ENCODE measurements at places on chromosomes 5 and 9. TPM values are rescaled to one million over a fixed set of nuclear protein-coding genes. Genes with fewer than 3 reads are reported as not detected.

Gene CD72
- 0.47 TPM for total RNA-seq

Gene PLEKHG4B
- 6.2 TPM for total RNA-seq

Gene PCDHB11
- 10.5 TPM for total RNA-seq

Gene LPAR1
- total RNA-seq: 26.4 TPM

Gene ZFP2
- total RNA-seq: 9.4 TPM

GRCh38 chr5:155885199-155885598 lies 441.8 kb upstream of the SGCD start:
- DNase-seq: no peak

DNA sequence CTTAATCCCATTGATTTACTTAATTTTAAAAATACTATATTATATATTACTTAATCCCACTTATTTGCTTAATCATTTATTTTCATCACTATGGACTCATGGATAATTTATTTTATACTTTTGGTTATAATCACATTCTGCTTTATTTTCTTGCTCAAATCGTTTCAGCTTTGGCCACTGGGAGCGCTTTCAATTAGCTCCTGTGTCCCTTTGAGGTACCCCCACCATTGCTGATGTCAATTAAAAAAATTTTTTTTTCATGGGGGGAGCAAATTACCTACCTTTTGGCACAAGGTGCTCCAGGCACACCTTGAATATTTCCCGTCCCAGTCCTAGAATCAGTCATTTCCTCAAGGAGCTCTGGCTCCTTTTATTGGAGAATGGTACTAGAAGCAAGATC lies 1.4 kb upstream of the TRIO start:
- no peak for DNase-seq

GRCh38 chr5:179304871-179305270 lies 40.4 kb downstream of the ADAMTS2 start:
- no peak for DNase-seq

DNA sequence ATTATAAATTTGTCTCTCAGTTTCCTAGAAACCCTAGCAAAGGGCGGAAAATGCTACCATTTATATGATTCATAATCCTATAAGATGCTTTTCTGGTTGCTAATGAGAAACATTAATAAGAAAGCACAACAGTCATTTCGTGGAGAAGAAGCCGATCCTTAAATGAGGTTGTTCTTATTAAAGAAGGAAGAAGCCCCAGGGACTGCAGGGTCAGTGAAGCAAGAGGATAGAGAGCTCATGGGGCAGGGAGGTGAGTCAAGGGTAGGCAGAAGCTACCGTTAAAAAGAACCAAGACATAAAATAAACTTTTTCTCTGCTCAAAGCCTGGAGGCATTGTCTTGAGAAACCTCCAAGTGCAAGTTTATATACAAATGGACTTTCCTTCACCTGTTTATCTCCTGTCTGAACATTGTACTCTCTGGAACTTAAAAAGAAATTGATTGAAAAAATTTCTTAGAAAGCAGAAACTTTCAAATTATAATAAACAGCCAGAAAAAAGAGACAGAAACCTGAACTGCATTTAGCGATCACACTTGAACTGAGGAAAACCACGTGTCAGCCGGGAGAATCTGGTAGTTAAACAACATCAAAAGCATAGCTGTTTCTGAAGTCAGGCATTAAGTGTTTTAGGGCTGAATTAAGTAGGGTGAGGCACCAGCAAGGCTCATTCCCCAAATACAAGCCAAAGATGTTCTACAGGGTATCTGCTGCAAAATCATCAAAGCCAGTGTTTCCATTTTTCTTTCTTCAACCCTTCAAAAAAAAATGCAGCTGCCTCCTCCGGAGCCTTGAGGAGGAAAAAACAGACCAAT lies 21.9 kb downstream of the HTR4 start:
- DNase-seq: no peak

GRCh38 chr9:86756576-86757381 lies 190.5 kb downstream of the GAS1 start:
- DNase-seq: no peak

- no peak for DNase-seq
Measured at GRCh38 chr9:111904026-111904425, 7.4 kb downstream of the UGCG start.

DNA sequence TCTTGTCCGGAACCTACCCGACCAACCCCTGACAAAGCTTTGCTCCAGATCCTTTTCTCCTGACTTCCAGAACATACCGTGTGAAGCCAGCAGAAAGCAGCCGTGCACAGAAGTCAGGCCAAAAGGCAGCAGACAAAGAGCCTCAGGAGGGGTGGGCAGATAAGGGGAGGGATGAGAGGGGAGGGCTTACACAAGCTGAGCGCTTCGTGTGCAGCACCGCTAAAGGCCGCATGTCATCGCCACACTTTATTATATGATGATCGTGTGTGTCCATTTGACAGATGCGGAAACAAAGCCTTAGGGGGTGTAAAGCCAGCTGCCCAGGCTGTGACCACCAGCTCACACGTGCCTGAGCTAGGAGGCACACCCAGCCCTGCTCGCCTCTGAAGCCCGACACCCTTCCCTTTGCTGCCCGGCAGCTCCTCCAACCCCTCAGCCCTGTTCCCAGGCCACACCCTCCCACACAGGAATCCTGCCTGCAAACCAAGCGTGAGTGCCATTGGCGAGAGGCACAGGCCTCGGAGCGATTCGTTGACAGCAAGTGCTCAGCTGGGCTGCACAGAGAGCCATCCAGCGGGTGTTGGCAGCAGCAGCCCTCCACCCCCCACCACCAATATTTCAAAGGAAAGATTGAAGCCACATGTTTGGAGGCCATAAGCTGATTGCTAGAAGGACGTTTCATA lies 170.5 kb upstream of the SMIM23 start:
- no peak for DNase-seq

GRCh38 chr9:755454-756381 lies 85.8 kb upstream of the DMRT1 start:
- DNase-seq: no peak

- DNase-seq: no peak
Measured at GRCh38 chr5:324736-325612, 3.5 kb downstream of the AHRR start.

DNA sequence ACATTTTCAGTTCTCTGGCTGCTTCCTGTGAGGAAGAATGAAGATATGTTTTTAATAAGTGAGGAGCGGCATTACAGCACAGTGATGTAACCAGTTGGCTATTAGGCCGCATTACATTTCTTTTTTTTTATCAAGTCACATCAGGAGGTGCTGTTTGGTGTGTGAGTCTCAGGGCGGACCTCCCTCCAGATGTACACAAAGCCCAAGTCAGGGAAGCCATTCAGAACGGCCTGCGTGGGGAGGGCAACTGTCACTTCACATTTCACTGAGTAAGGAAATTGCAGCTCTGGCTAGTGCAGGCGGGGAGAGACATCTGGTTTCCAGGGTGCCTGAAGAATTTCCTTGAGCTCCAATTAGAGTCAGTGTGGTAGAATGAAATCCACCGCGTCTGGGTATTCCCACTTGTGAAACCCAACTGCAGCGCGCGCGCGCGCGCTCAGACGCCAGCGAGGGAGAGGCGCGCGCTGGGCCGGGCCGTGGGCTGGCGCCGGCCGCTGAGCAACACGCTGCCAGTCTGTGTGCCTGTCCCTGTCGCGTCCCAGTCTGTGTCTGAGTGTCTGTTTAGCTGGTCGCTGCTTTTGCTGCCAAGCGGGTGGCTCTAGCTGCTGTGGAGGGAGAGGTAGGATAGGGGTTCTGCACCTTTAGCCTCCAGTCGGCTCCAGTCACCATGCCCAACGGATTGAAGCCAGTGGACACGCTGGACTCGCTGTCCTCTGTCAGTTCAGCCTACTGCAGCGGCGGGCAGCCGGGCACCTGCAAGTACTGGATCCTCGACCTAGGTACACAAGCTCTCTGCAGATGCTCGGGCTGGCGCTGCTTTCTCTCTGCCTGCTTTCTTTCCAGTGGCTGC lies 140.8 kb upstream of the OTULINL start:
- peak; percentile 75 for DNase-seq

DNA sequence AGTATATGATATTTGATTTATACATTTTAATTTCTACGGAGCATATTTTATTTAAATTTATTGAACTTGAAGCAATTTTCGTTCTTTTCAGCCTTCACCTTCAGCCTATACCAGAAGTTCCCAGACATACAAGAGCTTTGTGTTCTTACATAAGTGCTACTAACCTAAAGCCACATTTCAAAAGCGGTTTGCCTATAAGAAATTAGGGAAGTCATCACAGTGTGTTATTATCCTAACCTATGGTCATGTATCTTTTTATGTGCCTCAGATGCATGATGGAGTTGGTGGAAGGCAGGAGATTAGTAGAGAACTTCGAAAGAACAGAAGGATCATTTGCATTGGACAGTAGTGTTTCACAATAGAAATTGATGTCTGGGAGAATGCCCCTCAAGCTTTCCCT lies 3.1 kb downstream of the KIF2A start:
- no peak for DNase-seq

DNA sequence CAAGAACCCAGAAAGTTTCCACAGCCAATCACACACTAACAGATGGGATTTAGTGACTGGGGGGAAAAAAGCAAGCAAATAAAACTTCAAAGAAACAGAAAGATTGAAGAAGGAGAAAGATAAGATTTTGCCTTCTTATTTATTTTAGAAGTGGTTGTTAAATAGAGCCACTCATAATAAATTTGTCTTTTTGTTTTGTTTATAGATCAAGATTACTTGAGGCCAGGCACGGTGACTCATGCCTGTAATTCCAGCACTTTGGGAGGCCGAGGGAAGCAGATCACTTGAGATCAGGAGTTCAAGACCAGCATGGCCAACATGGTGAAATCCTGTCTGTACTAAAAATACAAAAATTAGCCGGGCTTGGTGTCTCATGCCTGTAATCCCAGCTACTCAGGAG lies 94.9 kb upstream of the RANBP3L start:
- no peak for DNase-seq

DNA sequence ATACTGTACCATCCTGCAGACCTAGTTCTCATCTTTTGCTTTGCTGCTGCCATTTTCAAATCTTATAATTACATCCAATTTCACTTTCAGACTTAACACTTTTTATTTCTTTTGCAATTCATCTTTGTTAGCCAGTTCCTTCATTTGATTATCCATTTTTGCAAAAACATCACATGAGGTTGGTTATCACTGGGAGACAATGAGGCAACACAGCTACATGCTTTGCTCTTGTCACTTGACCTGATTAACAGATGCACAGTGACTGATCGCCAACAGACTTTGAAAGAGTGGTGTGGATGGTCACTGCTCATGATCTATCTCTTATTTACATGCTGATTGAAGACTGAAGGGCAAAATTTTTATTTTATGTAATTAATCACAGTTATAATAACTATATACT lies 17.0 kb upstream of the RNF20 start:
- DNase-seq: no peak

GRCh38 chr9:129336601-129337331 lies 158.7 kb upstream of the IER5L start:
- DNase-seq: peak; percentile 63

GRCh38 chr5:102528600-102528999 lies 29.8 kb upstream of the SLCO6A1 start:
- DNase-seq: no peak

GRCh38 chr5:71912021-71912420 lies 192.9 kb downstream of the CARTPT start:
- no peak for DNase-seq

GRCh38 chr9:108859459-108860114 lies 2.5 kb upstream of the ACTL7A start:
- DNase-seq: no peak

DNA sequence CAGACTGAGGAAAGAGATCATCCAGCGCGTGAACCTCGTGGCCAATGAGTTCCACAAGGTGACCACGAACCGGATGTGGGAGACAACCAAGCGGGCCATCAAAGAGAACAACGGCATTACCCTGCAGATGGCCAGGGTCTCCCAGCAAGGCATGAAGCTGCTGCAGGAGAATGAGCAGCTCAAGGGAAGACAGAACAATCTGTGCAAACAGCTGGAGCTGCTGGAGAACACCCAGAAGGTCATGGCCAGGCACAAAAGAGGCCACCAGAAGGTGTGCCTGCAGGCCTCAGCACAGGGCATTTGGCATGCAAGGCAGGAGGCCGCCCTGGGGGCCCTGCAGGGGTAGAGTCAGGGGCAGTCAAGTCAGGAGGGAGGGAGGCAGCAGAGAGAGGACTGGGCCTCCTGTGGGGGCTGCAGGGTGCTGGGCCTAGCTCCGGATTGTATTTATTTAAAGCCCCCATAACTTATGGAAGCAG lies 4.2 kb downstream of the PTRH1 start:
- no peak for DNase-seq

- DNase-seq: no peak
Measured at GRCh38 chr9:127140181-127140580, 17.7 kb upstream of the ANGPTL2 start.

DNA sequence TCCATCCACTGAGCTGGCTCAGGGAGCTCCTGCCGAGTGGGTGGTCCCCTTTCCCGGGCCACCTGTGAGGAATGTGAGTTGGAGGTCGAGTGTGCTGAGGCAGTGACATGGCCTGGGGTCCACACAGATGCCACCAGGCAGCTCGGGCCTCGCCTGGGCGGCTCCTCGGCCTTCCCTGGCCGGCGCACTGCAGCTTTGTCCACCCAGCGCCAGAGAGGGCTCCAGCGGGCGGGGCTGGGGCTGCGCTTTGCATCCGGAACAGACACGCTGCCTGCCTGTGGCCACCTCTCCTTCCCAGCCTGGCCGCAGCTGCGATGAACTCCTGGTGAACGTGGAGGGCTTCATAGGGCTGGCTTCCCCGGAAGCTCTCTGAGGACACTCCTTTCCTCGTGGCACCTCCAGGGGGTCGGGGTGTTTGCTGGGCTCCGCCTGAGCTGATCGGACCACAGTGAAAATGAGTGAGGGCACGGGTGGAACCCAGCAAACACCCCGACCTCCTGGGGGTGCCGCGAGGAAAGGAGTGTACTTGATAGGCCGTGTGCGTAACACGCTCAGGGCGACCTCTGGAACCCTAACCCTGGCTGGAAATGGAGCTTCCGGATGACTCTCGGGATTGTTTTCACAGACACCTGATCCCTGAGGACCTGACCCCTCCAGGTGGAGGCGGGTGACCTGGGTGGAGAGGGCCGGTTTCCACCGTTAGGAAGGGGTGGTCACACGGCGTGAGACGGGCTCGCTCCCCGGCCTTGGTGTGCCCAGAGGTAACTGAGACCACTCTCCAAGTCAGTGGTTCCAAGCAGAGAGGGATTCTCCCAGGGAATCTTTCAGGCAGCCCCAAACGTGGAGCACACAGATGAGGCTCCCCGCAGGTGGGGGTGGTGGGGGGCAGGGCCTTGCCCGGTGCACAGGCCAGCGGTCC lies 31.8 kb upstream of the RXRA start:
- DNase-seq: no peak

DNA sequence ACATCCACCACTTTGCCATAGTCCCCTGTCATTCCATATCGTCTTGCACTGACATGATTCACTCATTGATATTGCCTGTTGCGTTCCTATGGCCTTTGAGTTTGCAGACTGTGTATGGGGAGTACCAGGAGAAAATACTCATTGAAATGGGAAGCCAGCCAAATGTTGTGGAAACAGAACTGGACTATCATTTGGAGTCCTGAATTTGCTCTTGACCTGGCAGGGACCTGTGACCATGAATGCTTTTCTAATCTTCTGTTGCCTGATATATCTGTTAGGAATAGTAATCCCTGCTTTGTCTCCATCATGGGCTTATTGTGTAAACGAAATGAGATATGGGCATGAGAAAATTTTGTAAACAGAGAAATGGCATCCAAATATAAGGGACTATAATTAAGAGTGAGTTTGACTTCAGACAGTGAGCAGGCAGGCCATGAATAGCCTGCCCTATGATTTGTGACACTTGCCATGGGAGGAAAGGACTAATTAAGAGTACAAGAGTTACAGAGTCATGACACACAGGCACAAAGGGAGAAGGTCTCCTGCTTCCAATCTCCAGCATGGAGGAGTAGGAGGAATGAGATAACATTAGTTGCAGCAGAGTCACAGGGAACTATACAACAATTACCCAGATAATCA lies 572.9 kb upstream of the SGCD start:
- no peak for DNase-seq

- DNase-seq: no peak
Measured at GRCh38 chr5:88923623-88924329, 40.8 kb upstream of the MEF2C start.
